ENCODE measurements at places on chromosomes 3 and 15. TPM values are rescaled to one million over a fixed set of nuclear protein-coding genes. Genes with fewer than 3 reads are reported as not detected.

NBEAL2 gene
- 13.9 TPM for polyA plus RNA-seq

DNA sequence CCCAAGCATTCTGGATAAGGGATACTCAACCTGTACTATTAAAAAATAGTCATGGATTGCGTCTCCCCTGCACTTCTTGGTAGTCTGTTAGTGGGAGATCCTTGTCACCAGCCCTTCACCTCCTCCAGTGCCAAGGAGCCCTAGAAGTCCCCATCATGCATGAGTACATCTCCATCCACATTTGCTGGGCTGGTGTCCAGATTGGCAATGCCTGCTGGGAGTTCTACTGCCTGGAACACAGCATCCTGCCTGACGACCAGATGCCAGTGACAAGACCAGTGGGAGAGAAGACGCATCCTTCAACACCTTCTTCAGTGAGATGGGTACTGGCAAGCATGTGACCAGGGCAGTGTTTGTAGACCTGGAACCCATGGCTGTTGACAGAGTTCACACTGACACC, 85.7 kb downstream of the ADAMTSL3 start:
- no peak for DNase-seq

DNA sequence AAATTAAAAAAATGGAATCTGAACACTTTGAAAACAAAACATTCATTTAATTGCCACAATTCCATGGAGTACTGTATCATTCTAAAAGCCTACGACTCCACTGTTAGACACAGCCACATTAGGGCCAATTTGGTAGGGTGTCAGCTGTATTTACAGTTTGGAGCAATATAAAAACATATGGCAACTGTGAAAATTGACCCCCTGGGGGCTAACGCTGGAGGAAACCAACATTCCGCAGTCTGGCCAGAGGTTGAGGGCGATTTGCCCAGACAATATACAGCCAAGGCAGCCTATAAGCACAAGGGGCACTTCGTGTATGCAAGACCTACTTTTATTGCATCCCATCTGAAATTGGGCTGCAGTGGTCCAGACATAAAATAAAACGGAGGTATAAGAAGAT, 476.5 kb upstream of the WNT5A start:
- no peak for DNase-seq

DNA sequence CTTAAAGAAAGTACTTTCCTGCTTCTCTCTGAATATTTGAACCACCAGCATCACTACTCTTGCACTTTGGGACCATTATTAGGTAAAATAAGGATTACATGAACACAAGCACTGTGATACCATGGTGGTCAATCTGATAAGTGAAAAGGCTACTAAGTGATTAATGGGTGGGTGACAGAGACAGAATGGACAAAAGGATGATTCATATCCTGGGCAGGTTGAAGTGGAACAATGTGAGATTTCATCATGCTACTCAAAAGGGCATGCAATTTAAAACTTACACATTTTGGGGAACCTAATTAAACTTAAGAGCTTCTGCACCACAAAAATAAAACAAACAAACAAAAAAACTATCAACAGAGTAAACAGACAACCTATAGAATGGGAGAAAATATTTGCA, 172.0 kb upstream of the CD96 start:
- DNase-seq: no peak

GRCh38 chr3:86708893-86709292, 282.1 kb downstream of the VGLL3 start:
- no peak for DNase-seq
